ENCODE measurements at places on chromosomes 7 and 10.
A peak's percentile ranks its signal among the peaks of the same experiment; 100 is the strongest.

DNA sequence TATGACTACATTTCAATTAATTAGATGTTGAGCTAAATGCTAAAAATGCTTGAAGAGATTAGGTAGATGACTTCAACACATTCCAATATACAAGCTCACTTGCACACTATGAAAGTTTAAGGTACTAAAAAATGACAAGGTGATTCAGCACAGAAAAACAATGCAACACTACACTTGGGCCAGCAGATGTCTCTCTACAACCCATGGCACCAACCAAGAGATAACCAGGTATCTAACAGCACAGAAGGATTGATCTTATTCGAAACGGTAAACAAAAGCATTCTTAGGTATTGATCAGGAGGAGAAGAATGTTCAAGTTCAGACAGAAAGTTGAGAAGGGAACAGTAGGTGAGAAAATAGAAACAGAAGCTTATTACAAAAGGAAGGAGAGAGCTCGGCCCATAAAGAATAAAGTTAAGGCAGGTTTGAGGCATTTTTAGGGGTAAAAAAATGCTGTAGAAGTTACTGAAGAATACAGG lies 248.2 kb upstream of the KLF14 start:
- no peak for DNase-seq

- no peak for DNase-seq
Observed at GRCh38 chr10:26365681-26366358, 72.3 kb upstream of the APBB1IP start.

DNA sequence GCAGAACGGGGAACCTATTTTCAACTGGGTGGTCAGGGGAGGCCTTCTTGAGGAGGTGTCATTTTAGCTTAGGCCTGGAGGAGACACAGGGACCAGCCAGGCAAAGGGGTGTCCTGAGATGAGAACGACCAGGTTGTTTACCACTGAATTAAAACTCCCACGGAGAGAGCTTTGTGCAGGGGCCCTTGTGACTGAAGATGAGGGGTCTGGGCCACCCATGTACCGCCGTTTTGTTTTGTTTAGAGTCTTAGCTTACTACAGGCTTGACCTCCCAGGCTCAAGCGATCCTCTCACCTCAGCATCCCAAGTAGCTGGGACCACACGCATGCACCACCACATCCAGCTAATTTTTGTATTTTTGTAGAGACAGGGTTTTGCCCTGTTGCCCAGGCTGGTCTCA lies 80.4 kb downstream of the FAM171A1 start:
- no peak for DNase-seq

- DNase-seq, result no peak
Observed at GRCh38 chr10:48363617-48364355, 57.3 kb downstream of the MAPK8 start.

DNA sequence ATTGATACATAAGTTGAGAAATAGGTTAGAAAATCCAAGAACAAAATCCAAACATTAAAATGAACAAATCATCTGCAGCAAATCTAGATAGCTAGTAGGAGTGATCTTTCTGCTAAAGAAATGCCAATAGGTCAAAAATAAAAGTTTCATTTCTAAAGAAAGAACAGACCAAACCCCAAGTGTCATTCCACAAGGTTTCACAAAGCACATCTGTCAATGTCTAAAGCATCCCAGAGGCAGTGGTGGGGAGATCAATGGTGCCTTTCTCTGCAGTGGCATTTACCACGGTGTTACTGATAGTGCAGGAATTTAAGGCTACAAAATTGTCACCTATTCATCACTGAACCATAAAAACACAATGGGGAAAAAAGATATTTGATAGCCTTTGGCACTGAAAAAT lies 147.9 kb downstream of the PARD3 start:
- no peak for DNase-seq

GRCh38 chr7:142629588-142630260 lies 119.5 kb upstream of the PRSS1 start:
- no peak for DNase-seq

DNA sequence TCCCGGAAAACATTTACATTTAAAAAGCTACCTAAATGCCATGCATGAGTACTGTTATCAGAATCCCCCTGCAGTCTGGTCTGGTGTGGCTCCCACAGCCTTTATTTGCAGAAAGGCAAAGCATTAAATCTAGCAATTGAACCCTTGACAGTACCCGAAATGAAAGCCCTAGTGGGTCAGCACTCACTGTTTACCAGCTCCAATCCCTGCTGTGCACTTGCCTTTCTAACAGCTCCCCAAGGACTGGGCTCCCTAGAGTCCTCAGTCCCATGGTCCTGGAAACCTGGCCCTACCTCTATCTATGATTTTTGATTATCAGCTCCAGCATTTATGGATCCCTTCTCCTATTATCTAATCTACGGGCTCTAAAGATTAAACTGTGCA lies 1.9 kb upstream of the MACC1 start:
- no peak for DNase-seq

DNA sequence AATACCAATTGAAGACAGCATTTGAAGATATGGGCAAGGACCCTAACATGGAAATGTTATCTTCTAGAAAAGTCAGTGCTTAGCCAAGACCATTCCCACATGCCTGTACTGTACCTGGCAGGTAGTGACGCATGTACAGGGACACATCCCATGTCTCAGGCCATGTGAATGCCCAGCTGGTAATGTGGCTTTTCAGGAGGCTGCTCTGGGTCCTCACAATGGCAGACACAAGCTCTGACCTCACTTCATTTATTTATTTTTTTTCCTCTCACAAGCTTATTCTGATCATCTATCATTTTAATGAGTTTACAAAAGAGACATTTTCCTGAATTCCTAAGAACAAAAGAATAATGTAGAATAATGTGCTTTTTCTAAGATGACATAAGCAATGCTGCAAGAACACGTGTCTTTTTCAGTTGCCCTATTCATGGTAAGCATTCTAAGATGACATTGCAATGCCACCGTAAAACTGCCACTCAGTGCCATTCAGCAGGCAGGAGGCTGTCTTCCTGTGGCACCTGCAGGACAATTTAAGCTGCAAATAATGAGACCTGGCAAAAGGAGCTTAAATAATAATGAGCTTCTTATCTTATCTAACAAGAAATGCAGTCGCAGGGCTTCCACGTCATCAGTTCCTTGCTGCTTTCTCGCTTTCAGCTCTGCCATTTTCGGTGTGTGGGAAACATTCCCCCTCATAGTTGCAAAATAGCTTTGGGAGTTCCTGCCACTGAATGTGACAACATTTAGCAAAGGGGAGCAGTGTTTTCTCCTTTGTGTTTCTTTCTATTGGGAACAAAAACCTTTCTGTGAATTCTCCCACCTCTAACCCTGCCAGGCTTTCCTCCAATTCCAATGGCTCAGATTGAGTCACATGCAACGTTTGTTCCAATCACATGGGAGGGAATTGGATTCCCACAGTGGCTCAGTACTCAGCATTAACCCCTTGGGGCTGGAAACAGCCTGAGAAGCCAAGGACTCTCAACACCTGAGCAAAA lies 113.0 kb downstream of the SEC23IP start:
- no peak for DNase-seq

- peak; percentile 20 for DNase-seq
Observed at GRCh38 chr7:137961200-137962177, 40.4 kb downstream of the CREB3L2 start.

DNA sequence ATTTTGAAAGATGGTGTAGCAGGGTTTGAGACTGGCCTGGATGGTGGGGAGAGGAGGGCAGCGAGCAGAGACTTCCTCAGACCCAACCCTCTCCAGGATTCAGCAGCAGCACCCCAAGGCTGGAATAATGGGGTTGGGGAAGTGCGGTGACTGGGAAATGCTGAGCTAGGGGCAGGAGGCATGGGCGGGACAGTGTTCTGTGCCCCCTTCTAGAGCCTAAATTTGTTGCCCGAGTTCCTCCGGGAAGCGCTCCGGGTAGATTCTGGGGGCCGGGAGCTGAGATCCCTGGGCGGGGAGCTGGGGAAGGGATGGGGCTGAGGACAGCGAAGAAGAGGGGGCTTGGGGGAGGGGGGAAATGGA lies at the start of gene CHAT:
TSS of gene CHAT (plus strand) at position 156 of the 360 bp plus-strand sequence. CDS start at position 309, 153 bp downstream.
- no peak for DNase-seq

DNA sequence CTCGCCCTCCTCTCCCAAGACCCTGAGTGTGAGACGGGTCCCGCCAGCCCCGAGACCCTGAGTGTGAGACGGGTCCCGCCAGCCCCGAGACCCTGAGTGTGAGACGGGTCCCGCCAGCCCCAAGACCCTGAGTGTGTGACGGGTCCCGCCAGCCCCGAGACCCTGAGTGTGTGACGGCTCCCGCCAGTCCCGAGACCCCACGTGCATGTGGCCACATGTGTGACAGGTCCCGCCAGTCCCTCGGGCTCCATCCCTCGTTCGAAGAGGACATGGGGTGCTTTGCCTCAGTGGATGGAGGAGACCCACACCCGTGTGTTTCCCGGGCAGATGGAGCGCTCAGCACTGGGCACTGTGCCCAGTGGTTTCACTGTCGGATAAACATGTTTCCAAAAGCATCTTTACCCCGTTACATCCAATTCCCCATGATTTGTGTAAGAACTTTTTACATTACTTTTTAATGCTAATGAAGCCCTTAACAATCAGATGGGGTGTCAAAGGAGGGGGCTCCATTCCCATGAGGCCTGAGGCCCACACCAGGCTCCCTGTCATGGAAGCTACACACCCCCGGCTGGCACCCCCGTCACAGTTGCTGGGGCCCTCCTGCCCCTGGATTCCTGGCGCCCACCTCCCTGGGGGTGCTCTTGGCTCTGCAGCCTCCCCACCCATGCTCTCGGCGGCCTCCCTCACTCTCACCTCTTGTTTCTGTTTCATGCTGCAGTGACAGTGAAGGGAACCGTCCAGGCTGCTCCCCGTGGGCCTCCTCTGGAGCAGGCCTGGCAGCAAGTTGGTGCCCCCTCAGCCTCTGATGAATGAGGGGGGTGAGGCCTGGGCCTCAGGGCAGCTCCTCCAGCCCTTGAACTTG lies 48.5 kb upstream of the CFAP46 start:
- DNase-seq, result no peak

DNA sequence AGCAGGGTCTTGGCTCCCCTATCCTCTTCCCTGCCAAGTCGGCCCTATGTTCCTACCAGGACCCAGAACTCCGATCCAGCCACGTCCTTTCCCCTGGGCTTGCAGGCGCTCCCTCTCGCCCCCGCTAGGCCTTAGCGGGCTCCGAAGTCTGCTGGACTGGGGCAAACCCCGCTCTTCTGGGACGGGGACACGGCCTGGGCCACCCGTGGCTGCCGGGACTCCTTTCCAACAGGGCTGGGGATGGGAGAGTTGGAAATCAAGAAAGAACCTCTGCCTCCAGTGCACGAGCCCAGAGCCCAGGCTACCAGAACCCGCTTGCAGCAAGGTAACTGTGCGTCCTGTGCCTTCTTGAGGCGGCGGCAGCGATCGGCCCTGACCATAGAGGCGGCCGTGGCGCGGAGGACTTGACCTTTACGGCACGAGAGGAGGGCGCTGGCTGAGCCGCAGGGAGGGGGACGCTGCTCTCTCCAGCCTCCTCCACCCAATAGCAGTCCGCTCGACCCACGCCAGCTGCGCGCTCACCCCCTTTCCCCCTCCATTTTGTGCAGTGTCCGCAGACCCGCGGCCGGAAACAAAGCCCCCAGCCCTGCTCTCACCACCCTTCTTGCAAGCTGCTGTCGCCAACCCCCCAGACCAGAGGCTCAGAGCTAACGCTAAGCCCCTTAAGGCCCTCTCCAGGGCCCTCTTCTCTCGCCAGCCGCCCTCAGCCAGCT lies 7.0 kb upstream of the HOXA11 start:
- no peak for DNase-seq

GRCh38 chr10:119365773-119366599 lies 158.6 kb downstream of the GRK5 start:
- DNase-seq, result no peak

DNA sequence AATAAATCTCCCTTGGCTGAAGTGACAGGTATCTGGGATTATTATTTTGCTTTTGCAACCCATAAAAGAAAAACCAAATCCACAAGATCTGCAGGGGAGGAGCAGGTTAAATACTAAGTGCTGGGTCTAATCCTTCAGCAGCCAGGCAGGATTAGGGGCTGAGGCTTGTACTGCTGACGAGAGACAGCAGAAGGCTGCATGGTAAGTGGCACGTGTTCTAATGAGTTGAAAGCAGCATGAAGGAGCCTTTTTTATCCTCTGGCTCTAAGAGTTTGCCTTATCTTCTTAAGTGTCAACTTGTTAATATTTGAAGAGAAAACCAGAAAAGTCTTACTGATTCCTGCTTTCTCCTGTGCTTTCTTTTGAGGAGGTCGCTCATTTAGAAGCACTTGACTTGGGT lies 50.0 kb downstream of the LYZL2 start:
- no peak for DNase-seq

GRCh38 chr10:70805619-70806215 lies 10.0 kb upstream of the SGPL1 start:
- DNase-seq, result no peak

- DNase-seq, result no peak
Observed at GRCh38 chr7:25664593-25664992, 436.3 kb upstream of the NPVF start.

DNA sequence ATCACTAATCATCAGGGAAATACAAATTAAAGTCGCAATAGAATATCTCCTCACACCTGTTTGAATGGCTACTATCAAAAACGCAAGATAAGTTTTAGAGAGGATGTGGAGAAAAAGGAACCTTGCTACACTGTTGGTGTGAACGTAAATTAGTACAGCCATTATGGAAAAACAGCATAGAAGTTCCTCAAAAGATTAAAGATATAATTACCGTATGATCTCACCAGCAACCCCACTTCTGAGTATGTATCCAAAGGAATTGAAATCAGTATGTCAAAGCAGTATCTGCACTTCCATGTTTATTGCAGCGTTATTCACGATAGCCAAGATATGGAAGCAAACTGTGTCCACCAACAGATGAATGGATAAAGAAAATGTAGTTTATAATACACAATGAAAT lies 164.4 kb downstream of the ZNF365 start:
- no peak for DNase-seq

GRCh38 chr10:76311752-76312636 lies 880.6 kb downstream of the LRMDA start:
- no peak for DNase-seq

DNA sequence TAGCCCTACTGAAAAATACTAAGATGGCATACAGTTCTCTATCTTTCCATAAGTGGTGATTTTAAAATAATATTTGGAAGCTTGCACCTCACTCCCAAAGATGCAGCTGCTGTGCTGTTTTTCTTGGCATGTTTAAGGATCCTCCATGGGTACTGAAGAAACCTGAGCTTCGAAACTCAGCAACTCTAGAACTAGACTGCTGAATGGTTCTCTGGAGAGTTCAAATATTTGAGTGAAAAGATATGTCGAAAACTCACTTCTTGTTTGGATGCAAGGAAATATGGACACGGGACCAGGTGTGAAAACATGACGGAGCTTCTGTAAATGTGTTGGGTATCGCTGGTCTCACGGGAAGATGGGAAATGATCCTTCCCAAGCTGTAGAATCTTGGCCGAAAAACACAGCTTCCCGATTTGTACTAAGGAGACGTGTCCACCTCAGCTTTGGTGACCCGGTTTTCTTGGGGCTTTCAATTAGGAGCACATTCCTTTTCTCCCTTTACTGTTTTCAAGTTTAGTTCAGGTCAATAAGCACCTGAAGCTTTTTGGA lies 543.8 kb upstream of the NRP1 start:
- DNase-seq, result no peak

Data from stimulated activated CD8-positive, alpha-beta memory T cell treated with anti-CD3 and anti-CD28 coated beads, Interleukin-2, amount 100 ng/mL, for 48 hours (primary cell).